ENCODE measurements at places on chromosomes 2 and 18. TPM values are rescaled to one million over a fixed set of nuclear protein-coding genes. Genes with fewer than 3 reads are reported as not detected.
A peak's percentile ranks its signal among the peaks of the same experiment; 100 is the strongest.

ABCB11 gene
- total RNA-seq: not detected

ANKRD30BL gene
- total RNA-seq: 1.2 TPM

CD207 gene
- 2.5 TPM for total RNA-seq

HOXD8 gene
- total RNA-seq: 10.3 TPM

MZT2B gene
- total RNA-seq: 156 TPM

FOXI3 gene
- not detected for total RNA-seq

PTH2R gene
- not detected for total RNA-seq

DNA sequence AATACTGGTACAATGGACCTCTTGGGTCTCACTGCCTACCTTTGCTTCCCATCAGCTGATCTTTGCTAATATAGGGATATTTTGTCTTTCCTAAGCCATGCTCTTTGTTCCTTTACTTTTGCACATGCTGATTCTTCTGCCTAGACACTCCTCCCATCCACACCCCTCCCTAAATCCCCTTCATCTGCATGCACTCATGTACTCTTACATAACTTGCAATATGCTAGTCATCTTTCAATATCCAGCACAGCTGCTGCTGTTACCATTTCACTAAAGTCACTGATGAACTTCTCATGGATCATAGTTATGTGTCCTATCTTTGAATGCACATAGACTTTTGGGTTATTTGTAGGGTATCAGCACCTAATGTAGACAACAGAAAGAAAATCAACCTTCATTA lies 18.5 kb upstream of the DTNA start:
- no peak overlapping the region for H3K4me3 ChIP-seq
- no peak overlapping the region for H3K27ac ChIP-seq
- no peaks in the 10 kb centered on the region for H3K4me1 ChIP-seq
- no peaks in the 10 kb centered on the region for H3K36me3 ChIP-seq
- H3K27me3 ChIP-seq: no peaks in the 10 kb centered on the region
- no peak for DNase-seq

DNA sequence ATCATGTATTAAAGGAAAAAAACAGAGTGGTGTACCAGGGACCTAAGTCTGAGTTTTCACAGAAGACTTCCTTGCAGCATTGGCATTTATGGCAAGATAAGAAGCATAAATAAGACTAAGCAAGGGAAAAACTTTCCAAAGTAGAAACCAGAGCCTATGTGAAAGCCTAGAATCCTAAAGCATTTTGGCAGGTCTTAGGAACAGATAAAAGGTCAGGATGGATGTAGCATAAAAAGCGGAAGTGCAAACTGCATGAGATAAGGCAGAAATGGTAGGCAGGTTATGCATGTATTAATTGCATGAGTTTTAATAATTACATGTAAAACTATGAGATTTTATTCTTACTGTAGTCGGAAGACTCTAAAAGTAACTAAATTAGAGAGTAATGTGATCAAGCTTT lies 596.5 kb downstream of the SUCLG1 start:
- no peak for DNase-seq
- no peak overlapping the region for H3K4me3 ChIP-seq
- no peaks in the 10 kb centered on the region for H3K4me1 ChIP-seq
- H3K27ac ChIP-seq: no peak overlapping the region

- DNase-seq: no peak
- H3K4me3 ChIP-seq: no peak overlapping the region
These were observed 308.3 kb downstream of the ALK start for GRCh38 chr2:29613067-29613466.

GRCh38 chr18:45068400-45069094 lies 387.9 kb downstream of the SETBP1 start:
- H3K36me3 ChIP-seq: no peaks in the 10 kb centered on the region
- H3K4me3 ChIP-seq: no peak overlapping the region
- no peak for DNase-seq
- no peaks in the 10 kb centered on the region for H3K27me3 ChIP-seq
- no peak overlapping the region for H3K27ac ChIP-seq
- H3K4me1 ChIP-seq: no peaks in the 10 kb centered on the region

DNA sequence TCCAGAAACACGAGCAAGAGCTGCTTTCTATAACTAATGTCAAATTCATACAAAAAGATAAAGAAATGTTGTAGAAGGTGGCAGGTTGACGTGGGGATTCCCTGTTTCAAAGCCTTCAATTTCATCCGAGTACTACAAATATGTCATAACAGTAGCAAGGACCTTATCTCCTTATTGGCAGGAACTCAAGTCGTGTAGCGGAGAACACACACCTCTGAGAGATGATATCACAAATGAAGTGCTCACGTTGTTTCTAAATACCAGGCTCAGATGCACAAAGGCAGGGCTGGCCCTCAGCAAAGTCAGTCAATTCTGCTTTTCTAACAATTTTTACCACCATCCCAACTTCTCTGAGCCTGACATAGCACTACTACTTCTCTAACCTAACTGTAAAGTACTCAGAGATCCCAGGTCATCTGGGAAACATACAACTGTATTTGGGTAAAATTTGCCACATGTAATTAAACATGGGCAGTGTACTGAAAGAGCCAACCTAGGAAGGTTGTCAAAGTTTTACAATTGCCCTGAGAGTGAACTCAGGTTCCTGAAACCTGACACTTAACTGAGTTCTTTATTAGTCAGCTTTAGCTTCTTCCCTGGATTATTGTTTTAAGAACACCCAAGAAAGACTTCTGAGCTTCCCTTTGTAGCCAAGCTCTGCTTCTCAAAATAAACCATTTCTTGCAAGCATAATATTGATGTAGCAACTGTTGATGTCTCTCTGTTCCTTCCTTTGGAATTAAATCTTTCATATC lies 813.7 kb upstream of the ACVR2A start:
- peaks cover 30% of the 10 kb centered on the region for H3K4me1 ChIP-seq
- H3K4me3 ChIP-seq: no peak overlapping the region
- H3K27me3 ChIP-seq: no peaks in the 10 kb centered on the region
- no peak overlapping the region for H3K27ac ChIP-seq

- H3K4me1 ChIP-seq: peaks cover 12% of the 10 kb centered on the region
- no peaks in the 10 kb centered on the region for H3K36me3 ChIP-seq
- no peaks in the 10 kb centered on the region for H3K27me3 ChIP-seq
- DNase-seq: no peak
These were observed 73.1 kb upstream of the PXDN start for GRCh38 chr2:1817256-1818051.

- peak overlapping the region; percentile 13 for H3K27ac ChIP-seq
- H3K4me1 ChIP-seq: peaks cover 5% of the 10 kb centered on the region
- H3K36me3 ChIP-seq: no peaks in the 10 kb centered on the region
- DNase-seq: no peak
- H3K4me3 ChIP-seq: no peak overlapping the region
These were observed 10.5 kb downstream of the FAM110C start for GRCh38 chr2:35852-36251.

- H3K27ac ChIP-seq: no peak overlapping the region
- no peak overlapping the region for H3K4me3 ChIP-seq
- H3K4me1 ChIP-seq: peaks cover 14% of the 10 kb centered on the region
- DNase-seq: no peak
- H3K36me3 ChIP-seq: no peaks in the 10 kb centered on the region
- H3K27me3 ChIP-seq: no peaks in the 10 kb centered on the region
These were observed 36.2 kb downstream of the ACOXL start for GRCh38 chr2:110768591-110768990.

DNA sequence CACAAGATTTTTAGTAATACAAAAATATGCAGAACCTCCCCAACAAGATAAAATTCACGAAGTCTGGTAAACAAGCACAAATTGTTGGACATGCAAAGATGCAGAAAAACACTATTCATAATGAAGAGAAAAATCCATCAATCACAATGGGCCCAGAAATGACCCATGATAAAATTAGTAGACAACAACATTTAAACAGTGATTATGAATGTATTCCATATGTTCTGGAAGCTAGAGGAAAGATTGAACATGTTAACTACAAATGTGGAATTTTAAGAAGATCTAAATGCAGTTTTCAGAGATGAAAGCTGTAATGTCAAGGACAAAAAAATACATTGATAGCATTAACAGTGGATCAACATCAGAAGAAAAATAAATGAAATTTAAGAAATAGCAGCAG lies 243.3 kb upstream of the LINC00305 start:
- no peaks in the 10 kb centered on the region for H3K27me3 ChIP-seq
- H3K27ac ChIP-seq: no peak overlapping the region
- no peaks in the 10 kb centered on the region for H3K4me1 ChIP-seq

DNA sequence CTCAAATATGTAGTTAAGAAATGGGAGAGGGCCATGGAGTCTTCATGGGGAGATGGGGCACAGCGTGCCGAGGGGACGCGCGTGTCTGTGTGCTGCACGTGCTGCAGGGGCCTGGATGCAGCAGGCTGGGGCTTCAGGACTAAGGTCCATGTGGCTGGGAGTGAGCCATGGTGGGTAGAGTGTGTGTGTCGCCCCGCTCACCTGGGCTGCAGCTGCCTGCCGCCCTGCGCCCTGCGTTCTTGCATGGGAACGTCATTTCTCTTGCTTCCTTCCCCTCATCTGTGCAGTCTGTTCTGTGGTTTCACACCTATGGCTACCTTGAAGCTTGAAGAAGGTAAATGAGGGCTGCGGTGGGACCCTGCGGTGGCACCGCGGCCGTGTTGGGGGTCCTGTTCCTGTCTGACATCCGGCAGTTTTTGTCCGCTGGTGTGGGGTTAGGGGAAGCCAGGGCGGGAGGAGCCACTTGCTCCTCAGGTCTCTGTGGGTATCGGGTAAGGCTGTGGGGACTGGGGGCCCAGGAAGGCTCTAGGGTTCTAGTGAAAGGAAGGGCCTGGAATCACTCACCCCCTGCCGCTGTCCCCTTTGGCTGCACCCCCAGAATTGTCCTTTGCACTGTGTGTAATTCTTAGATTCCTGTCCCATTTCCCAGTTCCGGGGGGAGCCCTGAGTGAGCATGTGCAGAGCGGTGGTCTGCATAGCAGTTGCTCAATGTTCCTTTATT lies 54.1 kb upstream of the HS6ST1 start:
- peaks cover 90% of the 10 kb centered on the region for H3K4me1 ChIP-seq
- H3K4me3 ChIP-seq: no peak overlapping the region
- no peaks in the 10 kb centered on the region for H3K27me3 ChIP-seq
- DNase-seq: no peak
- H3K27ac ChIP-seq: no peak overlapping the region
- H3K36me3 ChIP-seq: no peaks in the 10 kb centered on the region

DNA sequence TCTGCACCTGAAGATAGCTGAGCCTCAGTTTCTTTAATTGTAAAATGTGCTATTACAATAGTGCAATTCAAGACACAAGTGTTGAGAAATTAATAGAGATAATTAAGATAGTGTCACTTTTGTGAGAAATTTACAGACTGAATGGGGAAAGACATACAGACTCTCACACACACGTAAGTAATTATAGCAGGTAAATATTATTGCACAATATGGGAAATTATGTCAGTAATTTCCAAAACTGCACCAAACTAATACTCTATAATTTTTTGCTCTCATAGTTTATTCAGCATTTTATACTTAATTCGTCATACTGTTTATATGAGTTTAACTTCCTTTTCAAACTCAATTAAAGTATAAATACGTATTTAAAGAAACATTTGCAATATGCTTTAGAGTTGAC lies 124.9 kb upstream of the GYPC start:
- no peaks in the 10 kb centered on the region for H3K4me1 ChIP-seq
- H3K36me3 ChIP-seq: no peaks in the 10 kb centered on the region
- H3K27ac ChIP-seq: no peak overlapping the region
- H3K27me3 ChIP-seq: no peaks in the 10 kb centered on the region
- DNase-seq: no peak

All from vagina (tissue), 2 donors.